T-helper 17 cell (primary cell): ENCODE measurements at places on chromosomes 1 and 21. TPM values are rescaled to one million over a fixed set of nuclear protein-coding genes. Genes with fewer than 3 reads are reported as not detected.

The TPTE gene
- total RNA-seq: not detected

The UQCRHL gene
- total RNA-seq: 0.81 TPM

The TSPAN2 gene
- total RNA-seq: 9.2 TPM

The PIK3CD gene
- total RNA-seq: 177 TPM

The NES gene
- not detected for total RNA-seq

- no peak for DNase-seq
These were observed 88.0 kb upstream of the F3 start for GRCh38 chr1:94629259-94630181.

GRCh38 chr1:11675325-11675724 is 5.6 kb downstream of the MAD2L2 start:
- DNase-seq: no peak

DNA sequence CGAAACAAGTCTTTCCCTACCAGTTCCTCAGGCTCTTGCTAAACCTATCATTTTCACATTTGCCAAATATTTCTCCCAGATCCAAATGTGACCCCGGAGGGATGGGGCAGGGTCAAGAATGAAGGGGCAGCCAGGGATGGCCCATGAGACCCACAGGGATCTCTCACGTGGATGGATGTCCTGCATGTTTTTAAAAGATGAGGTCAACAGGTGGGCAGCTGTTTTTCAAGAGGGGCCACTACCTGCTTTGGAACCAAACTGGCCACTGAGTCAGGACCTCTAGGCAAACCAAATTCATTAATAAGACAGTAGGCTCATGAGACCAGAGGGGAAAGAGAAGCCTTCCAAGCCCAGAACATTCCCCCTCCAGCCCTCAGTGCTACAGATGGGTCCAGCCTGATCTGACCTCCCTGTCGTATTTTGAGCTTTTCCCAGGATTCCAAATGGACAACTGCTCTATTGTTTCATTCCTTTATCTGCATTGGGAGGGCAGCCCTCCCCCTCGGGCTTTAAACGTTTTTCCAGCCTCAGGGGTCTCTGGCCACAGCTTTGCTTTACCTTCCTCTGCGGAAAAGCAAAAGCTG is 252.5 kb upstream of the IRF2BP2 start:
- DNase-seq: no peak

DNA sequence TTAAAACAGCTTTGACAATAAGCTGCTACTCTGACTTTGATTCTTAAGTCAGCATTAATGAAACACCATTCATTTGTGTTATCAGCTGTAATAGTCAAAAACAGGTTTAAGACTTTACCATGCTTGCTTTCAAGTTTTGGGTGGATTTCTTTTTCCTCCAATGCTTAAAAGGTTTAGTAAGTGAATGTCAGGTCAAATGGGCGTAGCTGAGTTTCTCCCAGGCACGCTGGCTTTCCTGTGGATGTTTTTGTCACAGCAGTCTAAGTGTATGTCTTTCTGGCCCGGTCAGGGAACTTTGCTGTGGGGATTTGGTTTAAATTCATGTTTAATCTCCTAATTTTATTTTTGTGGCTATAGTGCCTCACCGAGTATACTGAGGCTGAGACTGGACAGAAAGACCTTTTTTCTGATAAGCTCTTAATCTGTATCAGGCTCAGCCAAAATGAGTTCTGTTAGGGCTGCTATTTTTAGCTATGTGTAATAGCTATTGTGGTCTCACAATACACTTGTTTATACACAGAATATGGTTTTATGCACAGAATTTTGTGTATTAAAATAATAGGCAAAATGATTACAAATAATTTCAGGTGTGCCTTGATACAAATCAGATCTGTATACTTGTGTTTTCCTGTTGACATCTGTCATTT is 292.8 kb downstream of the DISC1 start:
- no peak for DNase-seq

GRCh38 chr1:160359559-160360226 is 7.2 kb upstream of the NHLH1 start:
- no peak for DNase-seq

DNA sequence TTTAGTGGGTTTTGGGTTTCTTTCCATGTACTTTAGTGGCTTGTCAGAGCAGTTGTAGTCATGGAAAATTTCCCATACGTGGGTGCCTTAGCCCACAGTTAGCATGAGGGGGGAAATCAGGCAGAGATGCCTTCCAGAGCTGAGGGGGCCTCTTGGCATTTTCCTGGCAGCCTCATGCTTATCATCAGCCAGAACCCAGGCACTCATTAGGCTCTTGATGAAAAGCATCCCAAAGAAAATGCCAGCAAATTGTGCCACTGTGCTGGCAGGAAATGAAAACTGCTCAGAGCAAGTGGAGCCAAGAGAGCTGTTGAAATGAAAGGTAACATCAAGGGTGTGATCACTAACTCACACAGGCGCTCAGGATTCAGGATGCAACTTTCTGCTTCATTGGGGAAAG is 128.0 kb downstream of the TNNI3K start:
- DNase-seq: no peak

GRCh38 chr1:94852788-94853187 is 32.6 kb downstream of the SLC44A3 start:
- DNase-seq: no peak

- DNase-seq: no peak
These were observed 35.6 kb upstream of the NEK7 start for GRCh38 chr1:198121056-198121826.

DNA sequence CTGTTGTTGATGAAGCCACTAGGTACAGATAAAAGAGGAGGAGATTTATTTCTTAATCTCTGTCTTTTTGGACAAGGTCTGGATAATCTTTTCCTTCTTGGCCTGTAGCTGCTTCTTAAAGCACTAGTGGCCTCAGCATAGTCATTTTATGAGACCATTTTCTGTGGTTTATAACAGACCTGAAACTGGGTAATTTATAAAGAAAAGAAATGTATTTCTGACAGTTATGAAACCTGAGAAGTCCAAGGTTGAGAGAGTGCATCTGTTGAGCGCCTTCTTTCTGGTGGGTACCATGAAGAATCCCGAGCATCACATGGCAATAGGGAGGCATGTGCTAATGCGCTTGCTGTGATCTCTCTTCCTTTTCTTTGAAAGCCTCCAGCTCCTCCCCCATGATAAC is 36.7 kb upstream of the PDC start:
- DNase-seq: no peak

GRCh38 chr1:12434174-12434573 is 183.8 kb downstream of the DHRS3 start:
- no peak for DNase-seq
